ENCODE measurements at places on chromosomes 5 and 9. TPM values are rescaled to one million over a fixed set of nuclear protein-coding genes. Genes with fewer than 3 reads are reported as not detected.

Gene FOXD4L3
- polyA plus RNA-seq, result 0.06 TPM

DNA sequence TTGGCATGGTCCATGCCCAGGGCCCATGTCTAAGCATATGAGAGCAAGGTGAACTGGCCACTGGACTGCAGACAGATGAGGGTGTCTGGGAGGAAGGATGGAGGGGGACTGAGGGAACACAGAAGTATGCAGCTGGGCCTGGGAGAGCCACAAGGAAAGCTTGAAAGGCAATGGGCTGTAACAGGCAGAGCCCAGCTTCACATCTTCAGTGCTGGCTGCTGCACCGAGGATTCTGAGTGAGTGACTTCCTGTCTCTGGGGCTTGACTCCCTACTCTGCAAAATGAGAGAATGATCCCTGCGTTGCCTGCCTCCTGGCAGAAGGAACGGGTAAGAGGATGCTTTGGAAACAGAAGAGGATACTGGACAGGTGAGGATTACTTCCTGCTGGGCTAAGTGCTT lies 29.0 kb downstream of the COL15A1 start:
- DNase-seq, result no peak

DNA sequence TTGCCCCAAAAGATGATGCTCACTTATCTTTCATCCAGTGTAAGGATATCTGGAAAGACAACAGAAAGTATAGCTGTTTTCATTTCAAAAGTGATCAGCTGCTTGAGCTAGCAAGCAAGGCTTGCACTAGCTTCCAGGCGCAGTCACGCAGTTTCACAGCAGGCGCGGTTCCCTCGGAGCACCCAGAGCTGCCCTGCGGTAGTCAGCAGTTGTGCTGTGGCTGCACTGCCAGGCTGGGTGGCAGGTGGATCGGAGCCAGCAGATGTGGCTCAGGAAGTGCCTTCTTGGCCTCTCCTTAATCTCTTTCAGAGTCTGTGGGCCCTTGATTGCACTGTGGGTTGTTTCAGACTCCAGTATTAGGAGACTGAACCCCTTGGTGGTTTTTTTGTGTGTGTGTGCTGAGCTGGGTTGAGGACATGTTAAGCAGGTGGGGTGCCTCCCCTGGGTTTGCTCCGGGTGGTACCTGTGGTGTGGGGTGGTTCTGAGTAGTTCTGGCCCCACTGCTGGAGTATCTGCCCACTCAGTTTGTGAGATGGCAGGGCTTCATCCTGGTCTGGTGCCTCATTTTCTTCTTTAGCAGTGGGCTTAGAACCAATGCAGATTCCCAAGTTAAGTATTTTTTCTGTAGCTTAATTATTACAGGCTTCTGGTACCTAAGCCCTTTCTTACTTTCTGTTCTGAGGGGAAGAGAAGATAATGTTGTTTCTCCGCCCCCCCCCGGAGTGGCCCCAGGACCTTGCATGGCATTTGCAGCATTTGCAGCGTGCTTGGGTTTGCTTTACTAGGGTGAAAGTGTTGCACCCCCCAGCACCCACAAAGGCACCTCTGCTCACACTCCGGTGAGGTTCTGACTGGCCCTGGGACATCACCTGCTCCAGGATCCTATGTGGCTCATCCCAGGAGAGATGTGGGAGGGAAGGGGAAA lies 16.4 kb downstream of the TENT4A start:
- no peak for DNase-seq

Gene LCP2
- not detected for polyA plus RNA-seq

Gene IFNA2
- polyA plus RNA-seq, result not detected

- no peak for DNase-seq
These were observed 58.1 kb upstream of the MAST4 start for GRCh38 chr5:66538126-66538525.

Gene SHC3
- polyA plus RNA-seq, result 0.37 TPM

Gene F2R
- polyA plus RNA-seq, result 30.4 TPM

DNA sequence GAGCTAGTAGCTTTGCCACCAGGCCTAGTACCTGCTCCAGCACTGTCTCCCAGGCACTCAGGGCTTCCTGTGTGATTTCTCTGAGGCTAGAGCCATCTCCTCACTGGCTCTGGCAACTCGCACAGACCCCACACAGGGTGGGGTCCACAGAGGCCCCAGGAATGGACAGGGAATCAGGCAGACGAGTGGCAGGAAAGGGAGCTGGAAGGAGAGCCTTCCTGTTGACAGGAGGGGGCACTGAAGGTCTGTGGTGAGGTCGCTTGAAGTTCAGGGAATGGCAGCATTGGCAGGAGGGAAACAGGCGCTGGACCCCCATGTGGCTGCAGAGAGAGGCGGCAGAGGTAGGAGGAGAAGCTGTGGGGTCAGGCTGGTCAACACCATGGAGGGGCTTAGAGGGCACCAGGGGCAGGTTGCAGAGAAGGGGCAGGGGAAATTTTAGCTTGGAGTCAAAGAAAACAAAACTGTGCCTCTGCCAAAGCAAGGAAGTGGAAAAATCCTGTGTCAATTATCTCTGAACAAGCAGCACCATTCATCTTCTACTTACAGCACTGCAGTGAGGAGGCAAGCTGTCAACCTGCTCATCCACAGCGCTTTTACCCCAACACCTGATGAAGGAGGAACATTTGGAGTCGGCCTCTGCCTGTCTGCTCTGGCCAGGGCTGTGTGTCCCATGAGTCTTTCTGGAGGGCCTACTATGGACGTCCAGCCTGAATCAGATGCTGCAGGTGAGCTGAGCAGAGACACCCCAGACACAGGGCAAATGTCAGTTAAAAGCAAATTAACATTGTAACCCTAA lies 270.2 kb downstream of the FSTL4 start:
- DNase-seq, result no peak

Gene OTULINL
- polyA plus RNA-seq, result 2.4 TPM

Gene LEAP2
- 1.6 TPM for polyA plus RNA-seq

DNA sequence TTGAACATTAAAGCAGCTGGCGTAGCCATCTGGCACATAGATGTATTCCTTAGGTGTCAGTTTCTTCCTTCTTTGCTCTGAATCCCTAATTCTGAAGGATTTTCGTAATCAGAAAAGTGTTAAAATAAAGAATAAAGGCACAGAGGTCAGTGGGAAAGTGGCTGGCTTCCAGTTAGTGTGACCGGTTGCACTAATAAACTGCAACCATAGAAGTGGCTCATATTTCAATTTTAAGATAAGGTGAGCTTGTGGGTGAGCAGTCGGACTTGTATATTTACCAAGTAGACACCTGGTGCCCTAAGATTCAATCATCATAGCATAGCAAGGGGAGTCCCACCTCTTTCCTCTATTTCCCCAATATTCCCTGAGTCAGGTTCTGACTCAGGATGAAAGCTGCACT lies 459.6 kb downstream of the ACTL7B start:
- no peak for DNase-seq

- no peak for DNase-seq
These were observed 10.4 kb downstream of the C9 start for GRCh38 chr5:39353717-39354399.

DNA sequence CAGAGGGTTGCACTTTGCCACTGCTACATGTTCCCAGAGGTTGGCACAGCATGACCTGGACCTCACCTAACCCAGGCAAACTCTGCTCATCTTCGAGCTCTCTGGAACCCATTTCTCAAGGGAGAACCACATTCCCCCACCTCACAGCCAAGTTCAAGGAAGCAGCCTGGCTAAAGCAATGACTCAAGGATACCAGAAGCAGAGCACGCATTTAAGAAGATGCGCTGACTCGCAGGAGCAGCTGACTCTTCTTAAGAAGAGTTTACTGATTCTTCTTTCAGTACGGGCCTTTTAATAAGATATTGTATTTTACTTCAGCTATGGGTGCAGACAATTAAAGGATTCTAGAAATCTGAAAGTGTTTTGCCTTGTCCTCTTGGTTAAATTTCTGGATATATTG lies 4.1 kb upstream of the SEMA5A start:
- DNase-seq, result no peak

Gene SPINK6
- polyA plus RNA-seq, result 0.79 TPM

GRCh38 chr5:97929383-97929782 lies 746.3 kb upstream of the RIOK2 start:
- DNase-seq, result no peak
